Suppressor macrophage treated with lipopolysaccharide for 4 hours (primary cell): ENCODE measurements at places on chromosomes 2 and 18.

DNA sequence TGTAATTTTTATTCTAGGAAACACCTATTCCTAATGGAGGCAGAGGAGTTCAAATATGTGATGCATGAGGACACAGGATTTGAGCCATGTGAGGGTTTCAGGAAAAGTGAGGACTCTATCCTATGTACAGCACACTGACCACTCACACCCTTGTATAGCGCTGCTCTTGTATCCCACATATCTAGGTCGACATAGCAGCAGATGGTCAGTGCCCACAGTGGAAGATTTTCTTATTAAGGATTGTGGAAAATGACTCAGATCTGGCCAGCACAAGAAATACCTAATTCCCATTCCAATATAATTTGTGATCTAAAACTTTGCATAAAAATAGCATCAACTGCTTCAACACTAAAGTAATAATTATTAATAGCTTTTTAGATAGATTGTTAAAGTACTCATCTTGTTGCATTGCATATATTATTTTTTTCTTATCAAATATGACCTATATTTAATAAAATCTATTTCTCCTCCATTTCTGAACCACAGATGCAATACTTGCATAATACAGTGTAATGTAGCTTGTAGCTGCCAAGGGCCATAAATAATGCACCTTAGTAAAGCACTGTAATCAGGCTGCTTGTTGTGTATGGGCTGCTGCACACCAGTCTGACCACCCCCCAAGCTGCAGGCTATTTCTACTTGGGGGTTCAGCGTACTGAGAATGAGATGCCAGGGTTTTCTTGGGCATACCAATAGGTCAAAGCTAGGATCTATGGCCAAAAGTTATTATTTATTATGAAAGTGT lies 442.2 kb upstream of the CWC22 start:
- no peak for DNase-seq

- DNase-seq = no peak
These were observed 48.2 kb upstream of the KIDINS220 start for GRCh38 chr2:8885449-8886201.

GRCh38 chr2:51903728-51904127 lies 871.8 kb upstream of the NRXN1 start:
- DNase-seq = no peak

GRCh38 chr2:218876562-218877219 lies 4.0 kb upstream of the WNT10A start:
- DNase-seq = peak; percentile 74

- no peak for DNase-seq
These were observed 317.2 kb upstream of the ID2 start for GRCh38 chr2:8364668-8365067.

GRCh38 chr18:3273042-3273441 lies 11.1 kb downstream of the MYL12B start:
- DNase-seq = no peak

- DNase-seq = no peak
These were observed 135.8 kb downstream of the HAUS1 start for GRCh38 chr18:46239998-46240397.

- no peak for DNase-seq
These were observed 540.4 kb upstream of the DSEL start for GRCh38 chr18:68056936-68057335.

- DNase-seq = no peak
These were observed 25.3 kb downstream of the DYNAP start for GRCh38 chr18:54616220-54616848.

- no peak for DNase-seq
These were observed 7.0 kb downstream of the NDUFV2 start for GRCh38 chr18:9109523-9109922.

GRCh38 chr18:12639990-12640880 lies 17.7 kb downstream of the SPIRE1 start:
- no peak for DNase-seq

DNA sequence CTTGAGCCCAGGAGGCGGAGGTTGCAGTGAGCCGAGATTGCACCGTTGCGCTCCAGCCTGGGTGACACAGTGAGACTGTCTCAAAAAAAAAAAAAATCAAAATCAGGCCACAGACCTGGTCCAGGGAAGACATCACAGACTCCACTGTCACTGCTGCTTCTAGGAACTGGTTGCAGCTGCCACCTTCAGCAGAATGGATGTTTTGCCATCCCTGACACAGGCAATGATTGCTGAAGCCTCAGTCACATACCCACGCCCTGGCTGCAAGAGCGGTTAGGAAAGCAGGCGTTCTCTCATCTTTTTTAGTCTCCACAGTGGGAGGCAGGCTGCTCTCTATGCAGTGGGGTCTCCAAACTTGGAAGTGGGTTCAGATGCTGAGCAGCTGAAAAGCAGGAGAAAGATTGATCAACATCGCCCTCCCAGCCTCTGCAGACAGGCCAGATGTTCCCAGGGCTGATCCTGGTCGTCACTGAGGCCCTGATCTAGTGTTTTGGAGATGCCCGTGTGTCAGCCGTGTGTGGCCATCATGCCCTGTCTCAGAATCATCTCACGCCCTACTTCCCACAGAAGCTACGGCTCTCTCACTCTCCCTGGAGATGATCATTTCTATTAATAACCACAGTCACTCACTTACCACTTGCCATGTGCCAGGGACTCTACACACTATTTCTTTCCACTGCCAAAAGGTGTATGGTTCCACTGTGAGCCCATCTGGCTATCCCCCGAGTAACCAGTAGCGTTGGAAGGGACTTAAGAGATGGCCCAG lies 91.8 kb downstream of the PLB1 start:
- no peak for DNase-seq

- DNase-seq = no peak
These were observed 194.1 kb upstream of the GLI2 start for GRCh38 chr2:120541553-120541932.

DNA sequence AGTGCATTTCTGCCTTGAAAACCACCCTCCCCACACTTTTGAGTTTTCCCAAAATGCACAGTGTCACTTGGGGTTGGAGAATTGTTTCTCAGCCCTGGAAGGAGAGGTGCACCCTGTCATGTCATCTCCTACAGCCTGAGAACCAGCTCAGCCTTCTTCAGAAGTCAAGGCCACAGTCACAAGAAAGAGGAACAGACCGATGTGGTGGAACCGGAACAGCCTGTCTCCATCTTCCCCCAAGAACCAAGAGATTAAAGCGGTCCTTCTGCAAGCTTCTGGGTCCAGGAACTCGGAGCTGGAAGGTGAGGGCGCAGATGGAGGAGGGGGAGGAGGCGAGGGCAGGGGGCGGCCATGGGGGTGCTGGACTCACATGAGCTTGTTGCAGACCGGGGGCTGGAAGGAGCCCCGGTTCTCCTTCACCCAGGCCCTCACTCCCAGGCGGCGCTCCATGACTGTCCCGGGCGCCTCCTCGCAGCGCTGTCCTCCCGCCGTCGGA lies 248 bp downstream of the HAAO start:
- DNase-seq = peak; percentile 59

GRCh38 chr18:74511823-74512222 lies 15.7 kb downstream of the CNDP2 start:
- DNase-seq = no peak

- peak; percentile 46 for DNase-seq
These were observed 49.9 kb downstream of the PLEKHA3 start for GRCh38 chr2:178530131-178530530.

DNA sequence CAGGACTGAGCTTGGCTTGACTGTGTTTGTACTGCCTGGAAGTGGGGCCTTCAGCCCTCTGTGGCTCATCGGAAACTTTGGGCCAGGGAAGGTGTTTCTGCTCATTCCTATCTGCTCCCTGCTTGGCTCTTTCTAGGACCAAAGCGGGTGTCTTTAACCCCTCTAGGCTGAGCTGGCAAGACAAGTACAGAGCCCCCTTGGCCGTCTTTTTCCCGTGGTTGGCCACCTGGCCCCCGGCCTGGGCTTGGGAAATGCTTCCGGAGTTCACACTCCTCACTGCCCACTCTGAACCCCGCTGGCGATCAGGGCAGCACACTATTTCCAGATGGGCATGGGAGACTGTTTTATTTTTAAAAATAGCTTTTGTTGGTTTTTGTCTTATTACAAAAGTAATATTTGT lies 243.0 kb downstream of the DYSF start:
- DNase-seq = no peak

GRCh38 chr2:148926981-148927401 lies 52.0 kb downstream of the KIF5C start:
- peak; percentile 64 for DNase-seq

- no peak for DNase-seq
These were observed 102.5 kb upstream of the RASGRP3 start for GRCh38 chr2:33373986-33374385.

DNA sequence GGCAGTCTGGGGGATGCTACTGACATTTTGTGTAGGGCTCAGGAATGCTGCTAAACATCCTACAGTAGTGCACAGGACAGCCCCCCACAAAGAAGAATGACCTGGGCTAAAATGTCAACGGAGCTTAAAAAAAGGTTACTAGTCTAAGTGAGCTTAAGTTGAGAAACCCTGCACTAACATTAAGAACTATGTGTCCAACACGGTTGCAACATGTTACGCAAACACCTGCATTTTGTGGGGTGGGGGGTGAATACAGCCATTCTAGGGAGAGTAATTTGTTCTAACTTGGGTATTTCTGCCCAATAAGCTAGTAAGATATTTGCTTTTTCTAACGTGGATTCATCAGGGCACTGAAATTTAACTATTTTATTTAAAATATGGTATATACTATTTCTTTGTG lies 57.9 kb downstream of the SLC8A1 start:
- no peak for DNase-seq

- no peak for DNase-seq
These were observed 268.2 kb downstream of the PRKCE start for GRCh38 chr2:45919711-45920111.

GRCh38 chr2:120863661-120864320 lies 128.1 kb downstream of the GLI2 start:
- DNase-seq = no peak

GRCh38 chr2:143582046-143582747 lies 453.0 kb downstream of the ARHGAP15 start:
- DNase-seq = no peak

- DNase-seq = peak; percentile 21
These were observed 58.0 kb upstream of the EDAR start for GRCh38 chr2:109046925-109047508.

DNA sequence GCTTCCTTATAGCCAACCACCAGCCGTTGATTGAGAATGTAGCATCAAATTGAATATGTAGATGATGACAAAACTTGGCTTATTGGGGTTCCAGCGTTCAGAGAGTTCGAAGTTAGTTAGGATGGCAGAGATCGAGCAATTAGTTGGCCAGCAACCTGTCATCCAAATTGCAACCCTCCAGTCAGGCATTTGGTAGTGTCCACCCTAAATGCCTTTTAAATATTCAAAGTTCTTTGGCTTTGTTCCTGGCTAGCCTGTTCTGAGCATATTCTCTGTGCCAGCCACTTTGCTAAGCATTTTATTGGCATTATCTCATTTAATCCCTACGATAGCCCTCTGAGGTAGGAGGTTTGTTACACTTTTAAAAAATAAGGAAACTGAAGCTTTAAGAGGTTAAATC lies 342.8 kb downstream of the SETBP1 start:
- DNase-seq = no peak

DNA sequence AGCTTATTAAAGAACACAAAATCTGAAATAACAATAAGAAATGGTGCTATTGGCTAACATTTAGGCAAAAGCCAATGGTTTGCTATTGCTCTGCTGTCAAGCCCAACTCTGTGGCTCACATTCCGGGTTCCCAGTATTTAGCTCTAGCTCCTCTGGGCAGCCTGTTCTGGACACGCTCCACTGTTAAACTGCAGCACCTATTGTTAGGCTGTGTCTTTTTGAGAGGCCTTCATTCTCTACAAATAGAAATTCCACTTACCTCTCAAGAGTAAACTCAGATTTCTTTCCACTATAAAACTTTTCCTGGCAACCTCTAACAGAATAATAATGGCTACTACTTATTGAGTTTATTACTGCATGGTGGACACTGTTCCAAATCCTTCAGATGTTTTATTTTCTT lies 3.7 kb upstream of the KLHL14 start:
- DNase-seq = no peak

DNA sequence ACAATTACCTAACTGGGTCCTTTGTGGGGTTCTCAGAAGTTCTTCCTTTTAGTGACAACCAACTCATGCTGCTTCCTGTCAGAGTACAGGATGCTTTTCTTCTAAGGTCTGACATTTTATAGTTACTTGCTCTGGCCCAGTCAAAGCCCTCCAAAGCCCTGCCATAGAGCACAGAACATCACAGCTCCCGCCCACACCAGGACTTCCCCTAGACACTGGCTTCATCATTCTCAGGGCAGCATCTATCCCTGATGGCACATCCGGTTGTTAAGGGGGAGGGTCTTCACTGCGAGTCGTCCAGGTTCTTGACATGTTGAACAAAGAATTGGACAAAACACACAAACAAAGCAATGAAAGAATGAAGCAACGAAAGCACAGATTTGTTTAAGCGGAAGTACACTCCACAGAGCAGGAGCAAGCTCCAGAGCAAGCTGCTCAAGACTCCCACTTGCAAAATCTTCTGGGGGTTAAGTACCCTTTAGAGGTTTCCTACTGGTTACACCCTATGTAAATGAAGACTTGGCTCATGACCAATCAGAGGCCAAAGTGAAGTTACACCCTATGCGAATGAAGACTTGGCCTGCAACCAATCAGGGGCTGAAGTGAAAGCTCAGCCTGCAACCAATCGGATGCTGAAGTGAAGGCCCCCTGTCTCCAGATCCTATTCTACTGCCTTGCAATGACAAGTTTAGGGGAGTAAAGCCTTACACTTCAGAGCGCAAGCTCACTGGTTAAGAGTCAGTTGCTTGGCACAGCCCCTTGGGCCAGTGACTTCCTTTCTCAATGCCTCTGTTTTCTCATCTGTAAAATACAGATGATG lies 79.0 kb downstream of the HDAC4 start:
- DNase-seq = no peak

- no peak for DNase-seq
These were observed 44.7 kb downstream of the CMPK2 start for GRCh38 chr2:6820903-6821584.

- no peak for DNase-seq
These were observed 6.5 kb downstream of the CHRND start for GRCh38 chr2:232532419-232532818.

GRCh38 chr2:229586012-229586411 lies 128.3 kb downstream of the DNER start:
- no peak for DNase-seq

- no peak for DNase-seq
These were observed 10.9 kb downstream of the WNT10A start for GRCh38 chr2:218891275-218892135.
